COLO829 (cell line): ENCODE measurements at places on chromosomes 5 and 9.
A peak's percentile ranks its signal among the peaks of the same experiment; 100 is the strongest.

DNA sequence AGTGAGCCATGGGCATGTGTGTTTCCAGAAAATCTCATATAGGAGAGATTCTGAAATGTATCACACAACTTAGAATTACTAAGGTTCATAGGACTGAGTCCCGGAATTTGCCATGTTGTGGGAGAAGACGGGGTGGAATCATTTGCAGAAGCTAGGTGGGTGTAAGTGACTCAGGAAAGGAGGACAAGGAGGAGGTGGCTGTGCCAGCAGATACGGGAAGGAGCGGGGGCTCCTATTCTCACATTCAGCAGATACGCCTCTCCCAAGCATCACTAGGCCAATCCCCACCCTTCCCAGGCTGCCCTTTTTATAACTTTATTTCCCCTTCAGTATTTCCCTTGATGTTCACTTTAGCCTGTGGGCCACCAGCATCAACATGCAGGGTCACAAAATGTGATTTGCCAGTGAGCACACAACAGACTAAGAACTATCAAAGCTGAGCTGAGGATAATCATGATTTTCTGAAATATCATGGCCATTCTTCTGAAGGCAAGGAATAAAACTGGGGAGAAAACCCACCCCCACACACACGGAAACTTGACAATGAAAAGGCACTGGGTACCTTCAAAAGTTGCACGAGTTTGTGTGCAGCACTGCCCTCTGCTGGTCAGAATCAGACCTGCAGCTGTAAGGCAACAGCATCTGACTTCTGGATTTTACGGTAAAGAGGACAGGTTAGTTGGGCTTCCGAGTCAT is 133.2 kb downstream of the MTX3 start:
- DNase-seq = peak; percentile 13

DNA sequence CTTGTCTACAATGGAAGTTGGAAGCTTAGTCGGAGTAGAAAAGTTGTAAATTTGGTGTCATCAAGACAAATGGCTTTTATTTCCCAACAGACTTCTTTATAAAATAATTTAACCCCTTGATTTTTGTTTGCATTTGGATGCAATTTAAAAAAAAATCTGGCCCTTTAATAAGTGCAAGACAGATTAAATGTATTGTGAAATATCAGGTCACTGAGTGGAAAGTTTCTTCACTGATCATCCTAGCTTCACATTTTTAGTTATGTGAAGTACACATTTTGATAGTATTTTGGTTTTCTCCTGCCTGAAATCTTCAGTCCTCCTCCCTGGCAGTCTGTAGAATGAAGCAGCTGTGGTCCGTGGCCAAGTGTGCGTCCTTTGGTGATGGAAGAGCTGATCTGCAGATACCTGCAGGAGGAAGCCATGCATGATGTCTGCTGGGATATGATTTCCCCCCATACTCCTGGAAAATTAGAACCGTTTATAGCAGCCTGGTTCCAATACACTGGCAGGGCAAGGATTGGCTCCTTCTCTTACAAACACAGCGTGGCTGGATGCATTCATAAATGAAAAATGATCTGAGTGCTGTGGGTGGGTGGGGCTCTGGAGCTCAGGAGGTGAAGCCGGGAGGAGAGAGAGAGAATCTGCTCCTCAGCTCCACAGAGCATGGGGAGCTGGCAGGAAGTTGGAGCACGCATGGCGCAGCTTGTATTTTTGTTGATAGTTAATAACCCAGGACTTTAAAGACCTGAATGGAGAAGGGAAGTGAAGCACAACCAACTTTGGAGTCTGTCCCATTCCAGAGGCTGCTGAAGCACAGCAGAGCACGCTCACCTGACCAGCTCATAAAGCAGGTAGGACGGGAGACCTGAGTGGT is 238.4 kb downstream of the GOLPH3 start:
- DNase-seq = no peak

DNA sequence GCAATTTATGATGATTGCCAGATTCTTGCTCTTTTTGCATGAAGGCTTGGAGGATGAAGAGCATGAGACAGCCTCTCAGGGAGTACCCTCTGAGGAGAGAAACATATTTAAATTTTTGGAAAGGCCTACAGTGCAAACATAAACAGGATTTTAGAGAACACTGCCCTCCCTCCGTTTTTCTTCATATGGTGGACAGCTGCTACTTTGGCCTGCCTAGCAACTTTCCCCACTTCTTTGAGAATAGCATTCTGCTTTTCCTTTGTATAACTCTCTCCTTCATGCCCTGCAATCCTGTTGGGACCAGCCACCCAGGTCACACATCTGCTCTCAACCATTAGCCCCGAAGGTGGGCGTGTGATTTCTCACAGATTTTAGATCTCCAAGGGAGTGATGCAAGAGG is 20.5 kb upstream of the TXN start:
- DNase-seq = no peak

DNA sequence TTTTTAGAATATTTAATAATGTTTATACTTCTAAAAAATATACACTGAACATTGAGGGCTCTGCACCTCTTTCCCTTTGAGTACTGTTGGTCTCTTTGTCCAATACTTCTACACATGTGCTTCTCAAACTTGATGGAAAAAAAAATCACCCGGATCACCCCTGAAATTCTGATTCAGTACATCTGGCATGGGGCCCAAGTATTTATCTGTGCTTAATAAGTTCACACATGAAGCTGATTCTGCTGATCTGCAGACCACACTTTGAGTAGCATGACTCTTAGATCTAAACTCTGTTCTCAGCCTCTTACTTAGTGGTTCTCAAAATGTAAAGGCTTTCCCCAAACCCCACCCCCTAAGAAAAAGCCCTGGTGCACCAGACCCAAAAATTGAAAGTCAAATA is 12.0 kb downstream of the RUSC2 start:
- DNase-seq = no peak

DNA sequence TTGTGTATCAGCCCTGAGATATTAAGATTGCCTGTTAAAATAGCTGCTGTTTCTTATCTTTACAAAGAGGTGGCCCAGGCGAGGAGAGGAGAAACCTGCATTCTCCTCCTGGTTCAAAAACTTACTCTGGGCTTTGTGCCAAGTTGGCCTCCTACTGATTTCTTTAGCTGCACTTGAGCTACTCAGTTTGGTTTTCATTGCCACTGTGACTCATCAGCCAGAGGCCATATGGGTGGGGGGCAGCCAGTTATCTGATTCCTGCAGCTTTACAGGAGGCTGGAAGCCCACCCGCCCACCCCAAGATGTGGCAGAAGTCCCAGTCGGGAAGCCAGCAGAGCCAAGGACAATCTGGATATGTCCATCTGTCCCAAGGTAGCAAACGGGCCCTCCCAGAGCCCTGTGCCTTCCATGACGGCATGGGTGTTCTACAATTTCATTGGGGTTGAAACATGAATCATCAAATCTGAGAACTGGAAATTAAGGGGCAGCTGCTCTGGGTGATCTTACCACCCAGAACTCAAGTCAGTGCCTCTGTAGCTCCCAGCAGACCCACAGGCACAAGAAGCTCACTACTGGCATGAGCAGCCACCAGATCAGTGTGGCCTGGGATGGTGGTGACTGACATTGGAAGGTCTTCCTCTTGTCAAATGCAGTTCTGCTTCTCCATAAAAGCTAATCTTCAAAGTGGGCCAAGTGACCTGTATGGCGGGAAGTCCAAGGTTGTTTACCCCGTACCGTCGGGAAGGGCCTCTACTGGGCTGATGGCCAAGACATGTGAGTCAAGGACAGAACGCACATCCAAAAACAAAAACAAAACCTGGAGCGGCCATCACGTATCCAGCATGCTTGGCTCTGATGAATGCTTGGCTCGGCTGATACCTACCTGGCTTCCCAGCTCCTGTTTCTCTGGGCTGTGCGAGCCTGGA is 15.6 kb downstream of the FCN2 start:
- peak; percentile 58 for DNase-seq

DNA sequence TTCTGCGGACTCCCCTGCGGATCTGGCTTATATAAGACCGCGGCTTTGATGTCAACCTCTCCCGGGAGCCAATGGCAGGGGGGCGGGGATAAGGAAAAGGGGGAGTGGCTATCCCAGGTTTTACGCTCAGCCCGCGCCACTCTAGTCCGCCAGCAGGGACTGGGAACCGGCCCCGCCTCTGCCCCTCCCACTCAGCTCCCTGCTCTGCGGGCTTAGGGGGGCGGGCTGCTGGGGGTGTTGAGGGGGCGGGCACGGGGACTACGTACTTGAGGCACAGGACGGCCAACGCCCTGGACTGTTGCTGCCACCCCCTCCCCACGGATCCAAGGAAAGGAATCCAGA is at the start of gene HAND1:
Gene HAND1, minus strand, starts transcription at position 4 of the 342 bp plus-strand sequence. CDS start 219 bp downstream, outside the sequence.
- peak; percentile 35 for DNase-seq

DNA sequence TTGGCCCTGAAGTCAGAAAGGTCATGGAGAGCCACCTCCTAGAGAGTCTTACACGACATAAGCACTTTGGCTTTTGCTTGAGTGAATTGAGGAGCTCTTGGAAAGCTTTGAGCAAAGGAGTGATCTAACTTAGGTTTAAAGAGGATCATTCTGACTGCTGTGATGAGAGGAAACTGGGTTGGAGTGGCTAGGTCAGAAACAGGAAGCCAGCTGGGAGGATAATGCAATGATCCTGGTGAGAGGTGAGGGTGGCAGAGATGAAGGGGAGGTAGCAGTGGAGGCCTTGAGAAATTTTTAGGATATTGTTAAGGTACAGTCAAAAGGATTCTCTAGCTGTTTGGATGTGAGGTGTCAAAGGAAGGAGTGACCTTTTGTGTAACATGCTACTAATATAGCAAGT is 32.2 kb upstream of the ROPN1L start:
- no peak for DNase-seq

DNA sequence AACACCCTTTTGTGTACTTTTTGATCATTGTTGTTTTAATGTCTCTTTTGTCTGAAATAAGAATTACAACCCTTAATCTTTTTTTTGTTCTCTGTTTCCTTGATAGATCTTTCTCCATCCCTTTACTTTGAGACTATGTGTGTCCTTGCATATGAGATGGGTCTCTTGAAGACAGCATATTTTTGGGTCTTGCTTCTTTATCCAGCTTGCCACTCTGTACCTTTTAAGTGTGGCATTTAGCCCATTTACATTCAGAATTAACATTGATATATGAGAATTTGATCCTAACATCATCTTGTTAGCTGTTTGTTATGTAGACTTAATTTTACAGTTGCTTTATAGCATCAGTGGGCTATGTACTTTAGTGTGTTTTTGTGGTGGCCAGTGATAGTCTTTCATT is 382.5 kb downstream of the MED10 start:
- no peak for DNase-seq
